Omental fat pad (tissue), 4 donors: ENCODE measurements at places on chromosomes 3 and 15. TPM values are rescaled to one million over a fixed set of nuclear protein-coding genes. Genes with fewer than 3 reads are reported as not detected.

Gene TIMMDC1
- total RNA-seq = 23.7 TPM

Gene MEGF11
- not detected for total RNA-seq

Gene FEZF2
- total RNA-seq = not detected

- no peak for DNase-seq
These were observed 28.9 kb downstream of the RAD51 start for GRCh38 chr15:40723919-40724318.

GRCh38 chr15:67290319-67290718 is 35.7 kb downstream of the IQCH start:
- no peak for DNase-seq

DNA sequence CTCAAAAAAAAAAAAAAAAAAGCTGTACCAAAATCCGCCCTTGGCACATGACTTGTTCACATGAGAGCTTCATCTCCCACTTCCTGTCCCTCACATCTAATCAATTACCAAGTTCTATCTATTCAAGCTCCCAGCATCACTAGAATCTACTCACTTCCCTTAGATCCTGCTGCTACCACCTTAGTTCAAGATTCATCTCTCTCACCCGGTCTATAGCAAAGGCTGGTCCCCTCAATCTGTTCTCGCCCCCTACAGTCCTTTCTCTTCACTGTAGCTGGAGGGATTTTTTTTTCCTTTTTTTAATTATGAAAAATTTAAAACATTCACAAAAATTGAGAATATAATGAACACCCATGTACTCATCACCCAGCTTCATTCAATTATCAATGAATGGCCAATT is 16.7 kb upstream of the GPR160 start:
- no peak for DNase-seq

GRCh38 chr15:66939451-66940023 is 125.9 kb upstream of the SMAD3 start:
- DNase-seq = no peak

GRCh38 chr3:106130384-106131198 is 261.8 kb upstream of the CBLB start:
- no peak for DNase-seq

DNA sequence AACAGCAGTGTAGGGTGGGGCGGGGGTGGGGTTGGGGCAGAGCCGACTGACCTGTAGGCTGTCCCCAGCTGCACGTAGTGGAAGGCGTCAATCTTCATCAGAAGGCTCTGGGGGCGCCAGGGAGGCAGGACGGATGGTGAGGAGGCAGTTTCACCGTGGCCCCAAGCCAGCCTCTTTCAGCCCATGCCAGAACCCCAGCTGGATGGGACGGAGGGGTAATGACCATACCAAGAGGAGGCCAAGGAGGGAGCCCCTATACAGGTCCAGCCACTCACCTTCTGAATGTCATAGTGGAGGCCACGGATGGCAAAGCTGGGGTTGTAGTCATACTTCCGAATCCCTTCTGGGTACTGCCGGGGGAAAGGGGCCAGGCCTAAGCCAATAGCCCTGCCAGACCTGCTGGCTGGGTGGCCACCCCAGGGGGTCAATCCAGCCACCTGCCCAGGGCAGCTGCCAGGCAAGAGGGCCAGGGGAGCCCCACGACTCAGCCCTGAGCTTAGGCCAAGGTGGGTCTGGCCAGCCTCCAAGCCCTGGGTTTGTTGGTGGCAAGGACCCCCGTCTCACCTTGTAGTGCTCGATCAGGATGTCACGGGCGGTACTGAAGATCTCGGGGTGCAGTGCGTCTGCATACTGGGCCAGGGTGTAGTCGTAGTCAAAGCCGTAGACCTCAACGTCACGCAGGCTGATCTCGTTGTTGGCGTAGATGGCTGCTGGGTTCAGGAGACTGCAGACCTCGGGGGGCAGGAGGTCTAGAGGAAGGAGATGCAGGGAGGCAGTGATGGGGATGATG is 4.9 kb downstream of the NT5DC2 start:
- DNase-seq = no peak
